ENCODE measurements at places on chromosomes 12 and 14. TPM values are rescaled to one million over a fixed set of nuclear protein-coding genes. Genes with fewer than 3 reads are reported as not detected.

GRCh38 chr14:89251061-89251460 lies 166.0 kb downstream of the FOXN3 start:
- H3K4me3 ChIP-seq = no peak overlapping the region
- no peak overlapping the region for H3K27ac ChIP-seq
- H3K36me3 ChIP-seq = no peaks in the 10 kb centered on the region
- H3K27me3 ChIP-seq = no peaks in the 10 kb centered on the region

DNA sequence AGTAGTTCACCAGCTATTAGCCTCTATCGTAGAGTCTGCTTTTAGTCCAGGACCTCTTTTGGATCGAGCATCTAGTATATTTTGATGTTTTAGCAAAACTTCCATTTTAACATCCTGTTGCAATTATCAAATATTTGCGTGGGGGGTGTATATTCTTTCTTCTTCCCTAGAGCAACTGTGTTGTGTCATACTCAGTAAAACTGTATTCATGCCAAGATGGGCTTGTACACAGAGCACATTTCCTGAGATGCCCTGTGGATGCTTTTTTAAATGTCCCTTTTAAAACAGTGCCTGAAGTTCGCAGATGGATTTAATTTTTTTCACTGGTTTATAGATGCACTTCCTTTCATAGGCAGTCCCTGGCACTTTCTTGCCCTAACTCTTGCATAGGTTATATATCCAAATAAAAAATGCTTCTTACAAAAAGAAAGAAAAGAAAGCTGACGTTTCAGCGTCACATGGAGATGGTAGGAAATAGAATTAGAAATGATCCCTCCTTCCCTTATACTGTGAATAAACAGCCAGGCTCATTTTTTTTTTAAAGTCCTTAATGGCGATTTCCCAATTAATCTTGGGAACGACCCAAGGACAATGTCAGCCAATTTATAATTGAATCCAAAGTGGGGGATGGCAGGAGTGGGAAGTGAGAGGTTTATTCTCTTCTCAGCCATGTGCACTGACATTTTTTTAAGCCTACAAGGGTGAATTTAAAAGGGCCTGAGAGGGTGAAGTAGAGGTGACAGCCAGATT lies 247.0 kb downstream of the SLC41A2 start:
- no peak overlapping the region for H3K4me3 ChIP-seq
- DNase-seq = no peak
- no peaks in the 10 kb centered on the region for H3K36me3 ChIP-seq
- no peak overlapping the region for H3K27ac ChIP-seq
- H3K4me1 ChIP-seq = no peaks in the 10 kb centered on the region
- no peaks in the 10 kb centered on the region for H3K27me3 ChIP-seq

DNA sequence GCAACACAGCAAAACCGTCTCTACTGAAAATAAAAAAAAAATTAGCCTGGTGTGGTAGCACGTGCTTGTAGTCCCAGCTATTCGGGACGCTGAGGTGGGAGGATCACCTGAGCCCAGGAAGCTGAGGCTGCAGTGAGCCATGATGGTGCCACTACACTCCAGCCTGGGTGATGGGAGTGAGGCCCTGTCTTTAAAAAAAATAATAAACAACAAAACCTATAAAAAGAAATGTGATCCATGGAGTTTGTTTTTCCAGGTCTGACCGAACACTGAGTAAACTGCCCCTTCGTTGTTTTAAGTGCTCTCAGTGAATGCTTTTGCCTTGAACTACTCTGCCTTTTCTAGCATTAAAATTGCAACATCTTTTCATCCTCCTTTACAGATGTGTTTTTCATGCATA lies 76.8 kb downstream of the TESC start:
- H3K4me3 ChIP-seq = no peak overlapping the region
- H3K27ac ChIP-seq = no peak overlapping the region
- H3K4me1 ChIP-seq = peaks cover 6% of the 10 kb centered on the region
- no peaks in the 10 kb centered on the region for H3K27me3 ChIP-seq

GRCh38 chr14:24235804-24236688 lies 3.3 kb downstream of the GMPR2 start:
- no peak overlapping the region for H3K27ac ChIP-seq
- H3K36me3 ChIP-seq = peaks cover 3% of the 10 kb centered on the region
- H3K27me3 ChIP-seq = no peaks in the 10 kb centered on the region
- DNase-seq = no peak
- H3K4me1 ChIP-seq = peaks cover 21% of the 10 kb centered on the region

DNA sequence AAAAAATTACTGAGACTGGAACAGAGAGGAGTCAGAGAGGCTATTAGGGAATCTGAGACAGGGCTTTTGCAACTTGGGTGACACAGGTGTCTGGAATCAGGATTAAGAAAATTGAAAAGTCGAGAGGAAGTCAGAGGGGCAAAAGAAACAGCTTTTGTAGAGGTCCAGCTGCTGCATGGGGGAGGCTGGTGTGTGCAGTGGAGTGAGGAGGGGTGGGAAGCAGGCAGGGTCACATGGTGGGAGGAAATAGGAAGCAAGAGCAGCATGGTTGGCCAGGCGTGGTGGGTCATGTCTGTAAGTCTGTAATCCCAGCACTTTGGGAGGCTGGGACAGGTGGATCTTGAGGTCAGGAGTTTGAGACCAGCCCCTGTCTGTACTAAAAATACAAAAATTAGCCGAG lies 69.7 kb upstream of the VRK1 start:
- H3K36me3 ChIP-seq = no peaks in the 10 kb centered on the region
- no peak overlapping the region for H3K27ac ChIP-seq
- no peaks in the 10 kb centered on the region for H3K27me3 ChIP-seq
- no peak for DNase-seq

GRCh38 chr12:107339932-107340331 lies 246.6 kb upstream of the CRY1 start:
- H3K4me1 ChIP-seq = no peaks in the 10 kb centered on the region
- no peaks in the 10 kb centered on the region for H3K27me3 ChIP-seq
- H3K27ac ChIP-seq = no peak overlapping the region

- H3K4me1 ChIP-seq = no peaks in the 10 kb centered on the region
- H3K36me3 ChIP-seq = no peaks in the 10 kb centered on the region
- no peak overlapping the region for H3K4me3 ChIP-seq
- no peaks in the 10 kb centered on the region for H3K27me3 ChIP-seq
- H3K27ac ChIP-seq = no peak overlapping the region
- DNase-seq = no peak
Observed at GRCh38 chr12:62256408-62257096, 3.7 kb upstream of the USP15 start.

Gene CIROP
- not detected for total RNA-seq

DNA sequence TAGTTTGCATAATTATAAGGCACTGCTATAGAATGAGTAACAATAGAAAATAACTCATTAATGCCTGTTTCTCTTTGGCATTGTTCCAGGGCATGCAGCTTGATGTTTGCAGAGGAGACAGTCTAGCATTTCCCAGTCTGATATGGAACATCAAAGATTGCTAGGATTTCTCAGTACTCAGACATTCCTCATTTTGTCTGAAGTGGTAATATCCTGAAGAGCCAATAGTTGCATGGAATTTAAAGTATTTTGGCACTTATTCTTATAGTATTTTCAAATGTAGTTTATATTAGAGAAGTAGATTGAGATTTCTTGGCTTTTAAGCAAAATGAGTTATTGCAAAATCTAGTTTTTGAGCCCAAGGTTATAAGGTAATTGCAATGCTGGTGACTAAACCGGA lies 337.3 kb upstream of the E2F7 start:
- H3K4me1 ChIP-seq = no peaks in the 10 kb centered on the region
- H3K4me3 ChIP-seq = no peak overlapping the region
- H3K36me3 ChIP-seq = no peaks in the 10 kb centered on the region
- no peaks in the 10 kb centered on the region for H3K27me3 ChIP-seq
- no peak for DNase-seq

- DNase-seq = no peak
- H3K27me3 ChIP-seq = no peaks in the 10 kb centered on the region
- peaks cover 9% of the 10 kb centered on the region for H3K4me1 ChIP-seq
- H3K36me3 ChIP-seq = peaks cover 11% of the 10 kb centered on the region
Observed at GRCh38 chr12:3281588-3282383, 204.6 kb downstream of the TSPAN9 start.

DNA sequence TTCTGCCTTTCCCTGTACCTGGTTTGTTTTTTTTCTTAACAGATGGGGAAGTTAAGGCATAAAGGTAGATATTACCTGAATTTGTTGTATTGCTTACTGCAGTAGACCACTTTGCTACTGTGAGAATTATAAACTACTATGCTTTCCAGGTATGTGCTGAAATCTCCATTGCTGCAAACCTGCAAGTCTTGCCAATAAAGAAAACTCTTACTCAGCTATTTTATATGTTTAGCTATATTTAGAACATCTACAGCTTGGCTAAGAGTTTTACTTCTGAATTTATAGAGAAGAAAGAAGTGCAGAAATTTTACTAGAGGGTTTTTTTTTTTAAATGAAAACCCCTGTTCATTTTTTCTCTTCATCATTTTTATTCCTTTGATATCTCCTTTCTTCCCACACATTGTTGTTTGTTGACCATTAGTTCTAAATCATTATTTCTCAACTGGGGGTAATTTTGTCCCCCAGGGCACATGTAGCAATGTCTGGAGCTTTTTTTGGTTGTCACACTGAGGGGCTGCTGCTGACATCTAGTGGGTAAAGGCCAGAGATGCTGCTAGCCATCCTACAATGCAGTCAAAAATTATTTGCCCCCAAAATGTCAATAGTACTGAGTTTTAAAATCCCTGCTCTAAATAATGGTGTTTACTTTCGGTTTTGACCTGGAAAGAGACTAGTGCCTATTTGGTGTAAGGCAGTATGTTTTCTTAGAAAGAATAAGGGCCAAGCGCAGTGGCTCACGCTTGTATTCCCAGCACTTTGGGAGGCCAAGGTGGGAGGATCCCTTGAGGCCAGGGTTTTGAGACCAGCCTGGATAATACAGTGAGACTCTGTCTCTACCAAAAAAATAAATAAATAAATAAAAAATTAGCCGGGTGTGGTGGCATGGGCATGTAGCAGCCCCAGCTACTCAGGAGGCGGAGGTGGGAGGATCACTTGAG lies 48.6 kb downstream of the PCNX1 start:
- no peak overlapping the region for H3K4me3 ChIP-seq
- no peaks in the 10 kb centered on the region for H3K27me3 ChIP-seq
- H3K36me3 ChIP-seq = no peaks in the 10 kb centered on the region
- H3K4me1 ChIP-seq = no peaks in the 10 kb centered on the region
- DNase-seq = no peak
- no peak overlapping the region for H3K27ac ChIP-seq

DNA sequence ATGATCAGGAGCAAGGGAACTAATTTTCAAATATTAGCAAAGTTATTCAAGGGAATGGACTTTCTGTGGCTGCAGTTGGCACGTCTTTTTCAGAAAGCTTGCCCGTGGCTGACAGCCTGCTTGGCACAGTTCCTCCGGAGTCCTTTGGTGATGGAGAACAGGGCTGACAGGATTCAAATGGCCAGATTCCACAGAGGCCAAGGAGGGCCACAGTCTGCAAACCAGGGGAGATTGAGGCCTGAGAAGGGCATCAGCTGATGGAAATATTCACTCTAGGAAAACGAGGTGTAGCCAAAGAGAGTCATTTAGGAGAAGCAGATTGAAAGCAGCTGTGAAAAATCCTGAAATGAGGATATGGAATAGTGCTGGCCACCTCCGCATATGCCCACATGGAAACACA lies 178.3 kb downstream of the EMP1 start:
- no peaks in the 10 kb centered on the region for H3K36me3 ChIP-seq
- H3K27me3 ChIP-seq = no peaks in the 10 kb centered on the region
- no peaks in the 10 kb centered on the region for H3K4me1 ChIP-seq
- no peak overlapping the region for H3K27ac ChIP-seq
- no peak overlapping the region for H3K4me3 ChIP-seq
- no peak for DNase-seq

Gene SLC25A47
- total RNA-seq = 0.51 TPM

GRCh38 chr12:3020850-3021435 lies 56.2 kb upstream of the TSPAN9 start:
- H3K4me1 ChIP-seq = no peaks in the 10 kb centered on the region
- no peaks in the 10 kb centered on the region for H3K36me3 ChIP-seq
- H3K4me3 ChIP-seq = no peak overlapping the region
- no peaks in the 10 kb centered on the region for H3K27me3 ChIP-seq
- DNase-seq = no peak
- no peak overlapping the region for H3K27ac ChIP-seq

GRCh38 chr14:73607241-73607640 lies 5.1 kb upstream of the ACOT6 start:
- H3K36me3 ChIP-seq = no peaks in the 10 kb centered on the region
- no peaks in the 10 kb centered on the region for H3K4me1 ChIP-seq
- H3K27me3 ChIP-seq = no peaks in the 10 kb centered on the region
- H3K27ac ChIP-seq = no peak overlapping the region
- no peak overlapping the region for H3K4me3 ChIP-seq

DNA sequence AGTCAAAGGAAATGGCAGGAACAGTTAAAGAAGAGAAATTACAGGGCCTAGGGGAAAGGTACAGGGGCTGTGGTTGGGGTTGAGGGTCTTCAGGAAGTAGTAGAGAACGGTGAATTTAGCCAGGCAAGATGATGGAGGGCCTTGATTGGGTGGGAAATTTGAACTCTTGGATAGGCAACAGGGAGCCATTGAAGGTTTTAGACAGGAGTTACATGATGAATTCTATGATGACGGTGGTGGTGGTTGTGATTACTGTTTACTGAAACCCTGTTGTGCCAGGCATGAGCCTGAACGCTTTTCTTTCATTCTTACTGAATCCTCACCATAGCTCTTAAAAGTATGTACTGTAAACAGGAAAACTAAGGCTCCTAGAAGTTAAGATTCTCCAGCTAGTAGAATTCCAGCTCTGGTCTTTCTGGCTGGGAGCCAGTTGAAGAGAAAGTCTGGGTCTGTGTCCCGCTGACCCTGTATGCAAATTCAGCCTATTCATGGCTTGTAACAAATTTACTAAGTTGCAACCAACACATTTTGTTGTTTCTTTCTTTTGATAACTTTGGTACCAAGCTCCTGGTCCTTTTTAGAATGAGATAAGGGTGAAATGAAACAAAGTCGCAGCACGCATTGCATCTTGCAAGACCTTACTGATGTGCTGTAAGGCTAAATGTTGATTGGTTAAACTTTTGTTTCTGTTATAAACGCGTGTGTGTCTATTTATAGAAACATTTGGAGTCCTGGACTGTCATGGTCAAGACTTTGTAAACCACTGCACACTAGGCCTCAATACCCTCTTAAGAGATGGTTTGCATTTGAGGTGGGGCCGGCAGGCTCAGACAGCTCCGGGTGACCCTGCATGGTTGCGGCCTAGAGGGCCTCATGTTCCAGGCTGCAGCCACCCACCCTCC lies 6.0 kb downstream of the ORAI1 start:
- no peaks in the 10 kb centered on the region for H3K4me1 ChIP-seq
- no peak overlapping the region for H3K27ac ChIP-seq
- no peak for DNase-seq
- no peaks in the 10 kb centered on the region for H3K36me3 ChIP-seq
- H3K4me3 ChIP-seq = no peak overlapping the region
- H3K27me3 ChIP-seq = no peaks in the 10 kb centered on the region

GRCh38 chr12:126960709-126961108 lies 1306.3 kb upstream of the TMEM132C start:
- H3K4me3 ChIP-seq = no peak overlapping the region
- no peaks in the 10 kb centered on the region for H3K27me3 ChIP-seq
- H3K27ac ChIP-seq = no peak overlapping the region
- H3K4me1 ChIP-seq = no peaks in the 10 kb centered on the region
- DNase-seq = no peak
- no peaks in the 10 kb centered on the region for H3K36me3 ChIP-seq

GRCh38 chr12:131698286-131698685 lies 12.6 kb upstream of the SFSWAP start:
- DNase-seq = no peak
- no peak overlapping the region for H3K27ac ChIP-seq
- H3K4me1 ChIP-seq = no peaks in the 10 kb centered on the region
- no peaks in the 10 kb centered on the region for H3K27me3 ChIP-seq
- no peak overlapping the region for H3K4me3 ChIP-seq
